Suprapubic skin (tissue), 4 donors: ENCODE measurements at places on chromosomes 11 and 22. TPM values are rescaled to one million over a fixed set of nuclear protein-coding genes. Genes with fewer than 3 reads are reported as not detected.
A peak's percentile ranks its signal among the peaks of the same experiment; 100 is the strongest.

DNA sequence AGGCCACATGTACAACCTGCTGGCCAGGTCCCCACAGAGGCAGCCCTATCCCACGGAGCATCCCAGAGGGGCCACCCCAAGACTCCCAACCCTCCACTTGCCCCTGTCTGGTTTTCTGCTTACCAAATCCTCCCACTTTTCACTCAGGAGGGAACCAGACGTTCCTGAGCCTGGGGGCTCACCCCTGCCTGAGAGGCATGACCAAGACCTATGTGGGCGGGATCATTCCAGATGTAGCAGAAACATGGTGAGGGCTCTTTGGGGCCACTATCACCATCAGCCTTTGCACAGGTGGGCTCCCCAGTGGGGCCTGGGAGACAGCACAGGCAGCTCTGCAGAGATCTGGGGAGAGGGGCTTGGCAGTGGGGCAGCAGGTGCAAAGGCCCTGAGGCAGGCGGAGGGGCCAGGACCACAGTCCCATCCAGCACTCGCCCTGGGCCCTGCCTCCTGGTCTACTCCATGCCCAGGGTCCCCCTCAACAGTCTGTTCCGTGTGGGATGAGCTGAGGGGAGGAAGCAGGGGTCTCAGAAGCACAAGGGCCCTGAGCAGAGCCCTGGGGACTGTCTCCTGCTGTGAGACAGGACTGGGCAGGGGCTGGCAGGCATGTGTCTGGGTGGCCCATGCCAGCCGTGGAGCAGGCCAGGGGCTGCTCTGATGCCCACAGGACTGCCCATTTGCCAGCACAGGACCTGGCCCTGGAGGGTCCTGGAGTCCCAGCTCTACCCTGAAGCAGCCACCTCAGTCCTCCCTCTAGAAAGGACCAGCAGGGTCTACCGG, 9.4 kb downstream of the PIM3 start:
- no peaks in the 10 kb centered on the region for H3K27me3 ChIP-seq
- H3K27ac ChIP-seq = peak overlapping the region; percentile 86

- no peaks in the 10 kb centered on the region for H3K4me1 ChIP-seq
- H3K27me3 ChIP-seq = no peaks in the 10 kb centered on the region
- no peak overlapping the region for H3K4me3 ChIP-seq
- H3K27ac ChIP-seq = no peak overlapping the region
- peak; percentile 37 for DNase-seq
These were observed 131.1 kb downstream of the CRYBB2 start for GRCh38 chr22:25350551-25350971.

- H3K36me3 ChIP-seq = no peaks in the 10 kb centered on the region
- peaks cover 2% of the 10 kb centered on the region for H3K4me1 ChIP-seq
- peak; percentile 34 for DNase-seq
- no peak overlapping the region for H3K4me3 ChIP-seq
- H3K27ac ChIP-seq = no peak overlapping the region
These were observed 515.1 kb downstream of the TBC1D22A start for GRCh38 chr22:47277531-47277930.

DNA sequence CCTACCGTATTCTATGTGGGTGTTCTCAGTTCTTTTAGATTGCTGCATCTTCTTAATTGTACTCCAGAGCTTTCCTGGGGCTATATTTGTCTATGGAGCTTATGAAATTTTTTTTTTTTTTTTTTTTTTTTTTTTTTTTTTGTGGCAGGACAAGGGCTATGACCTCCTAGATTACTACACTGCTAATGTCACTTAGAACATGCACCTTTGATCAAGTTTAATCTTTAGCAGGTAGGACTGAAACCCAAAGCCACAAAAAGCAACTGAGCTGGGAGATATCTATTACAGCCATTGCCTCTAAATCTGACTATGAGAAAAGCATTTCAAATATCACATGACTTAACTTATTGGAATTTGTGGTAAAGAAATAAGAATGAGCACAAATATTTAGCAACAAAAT, 21.7 kb upstream of the ABTB2 start:
- H3K36me3 ChIP-seq = no peaks in the 10 kb centered on the region
- H3K27ac ChIP-seq = no peak overlapping the region
- H3K4me1 ChIP-seq = no peaks in the 10 kb centered on the region
- H3K27me3 ChIP-seq = no peaks in the 10 kb centered on the region
- no peak overlapping the region for H3K4me3 ChIP-seq

DNA sequence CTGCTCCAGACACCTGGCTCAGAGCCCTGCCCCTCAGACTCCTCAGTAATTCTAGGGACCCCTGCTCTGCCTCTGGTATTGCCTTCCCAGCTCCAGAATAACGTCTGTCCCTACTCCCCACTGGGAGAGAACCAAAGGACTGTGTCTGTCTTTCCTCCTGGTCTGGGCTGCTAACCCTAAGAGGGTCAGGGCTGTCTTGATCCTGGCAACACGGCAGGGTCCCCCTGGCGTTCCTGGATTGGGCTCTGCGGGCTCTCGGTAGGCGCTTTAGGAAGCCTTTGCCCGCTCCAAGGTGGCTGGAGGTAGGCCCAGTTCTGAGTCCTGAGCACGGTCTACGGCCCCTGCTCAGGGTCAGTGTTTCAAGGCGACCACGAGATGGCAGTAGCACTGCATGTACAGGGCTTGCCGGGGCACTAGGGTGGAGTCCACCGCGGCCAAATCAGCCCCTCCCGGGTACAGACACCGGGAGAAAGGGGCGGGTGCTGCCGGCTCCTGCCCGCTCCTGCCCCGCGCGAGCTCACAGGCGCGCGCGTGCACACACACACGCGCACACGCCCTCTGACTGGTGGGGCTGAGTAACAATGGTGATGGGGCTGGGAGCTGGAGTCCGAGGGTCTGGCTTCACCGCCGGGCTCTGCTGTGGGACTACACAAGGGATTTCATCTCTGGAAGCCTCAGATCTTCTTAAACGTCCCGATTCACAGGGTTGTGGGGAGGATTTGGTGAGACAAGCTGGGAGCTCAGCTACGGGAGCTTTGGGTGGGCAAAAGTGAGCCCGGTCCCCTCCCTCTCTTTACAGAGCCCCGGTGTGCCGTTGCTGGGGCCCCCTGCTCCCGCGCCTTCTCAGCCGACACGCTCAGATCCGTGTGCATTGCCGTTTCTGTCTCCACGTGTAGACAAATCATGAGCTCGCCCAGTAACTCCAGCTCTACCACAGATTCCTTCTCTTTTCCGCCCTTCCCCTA, 30.1 kb upstream of the HMOX1 start:
- DNase-seq = peak; percentile 95
- H3K27me3 ChIP-seq = no peaks in the 10 kb centered on the region
- H3K27ac ChIP-seq = peak overlapping the region; percentile 57
- peak overlapping the region; percentile 53 for H3K4me3 ChIP-seq
- peaks cover 38% of the 10 kb centered on the region for H3K4me1 ChIP-seq
- H3K36me3 ChIP-seq = peaks cover 26% of the 10 kb centered on the region

DNA sequence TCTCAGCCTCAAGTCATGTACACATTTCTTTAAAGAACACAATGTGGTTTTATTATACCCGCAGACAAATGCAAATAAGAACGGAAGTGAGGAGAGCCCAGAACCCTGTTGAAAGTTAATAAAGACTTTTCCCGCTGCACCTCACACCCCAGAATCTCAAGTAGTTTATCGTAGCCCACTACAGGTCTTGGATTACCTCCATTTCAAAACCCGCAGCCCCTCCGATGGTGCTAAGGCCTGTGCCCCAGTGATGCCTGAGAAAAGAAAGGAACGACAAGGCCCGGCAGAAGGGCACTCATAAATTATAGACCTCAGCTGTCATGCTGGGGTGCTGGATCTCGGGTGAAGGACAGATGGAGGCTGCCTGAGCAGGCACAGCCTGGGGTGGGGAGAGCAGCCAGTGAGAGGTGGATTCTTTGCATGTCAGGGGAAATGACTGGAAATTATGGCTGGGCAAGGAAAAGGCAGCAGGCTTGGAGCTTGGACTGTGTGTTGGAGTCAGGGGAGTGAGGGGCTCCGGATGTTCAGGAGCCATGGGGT, 354.1 kb downstream of the NTM start:
- no peaks in the 10 kb centered on the region for H3K36me3 ChIP-seq
- no peak overlapping the region for H3K27ac ChIP-seq
- H3K4me3 ChIP-seq = no peak overlapping the region
- H3K27me3 ChIP-seq = no peaks in the 10 kb centered on the region
- DNase-seq = no peak

DNA sequence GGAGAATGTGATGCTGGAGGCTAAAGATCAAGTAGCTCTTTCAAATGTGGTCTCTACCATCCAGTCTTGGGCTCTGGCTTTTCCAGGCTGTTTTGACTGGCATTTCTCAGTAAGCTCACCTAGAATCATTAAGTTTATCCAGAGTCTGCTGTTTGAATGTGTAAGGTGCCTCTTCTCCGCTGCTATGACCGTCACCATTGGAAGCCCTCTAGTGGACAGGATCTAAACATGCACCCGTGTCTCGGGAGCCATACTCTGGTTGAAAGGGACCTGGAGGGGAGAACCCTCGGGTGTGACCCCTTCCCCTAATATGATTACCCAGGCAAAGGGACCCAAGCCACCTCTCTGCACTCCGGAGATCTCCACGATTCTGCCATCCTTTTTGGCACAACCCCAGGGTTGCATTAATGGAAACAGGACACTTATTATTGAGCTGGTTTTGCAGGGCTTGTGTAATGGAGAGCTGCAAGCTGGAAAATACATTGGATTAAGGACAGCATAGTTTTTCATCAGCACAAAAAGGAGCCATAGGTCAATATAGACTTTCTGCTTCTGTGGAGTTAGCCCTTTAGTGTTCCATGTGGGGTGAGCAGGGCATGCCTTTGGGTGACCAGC, 191.0 kb upstream of the LARGE1 start:
- H3K4me3 ChIP-seq = no peak overlapping the region
- no peak for DNase-seq
- peaks cover 6% of the 10 kb centered on the region for H3K27me3 ChIP-seq
- no peaks in the 10 kb centered on the region for H3K36me3 ChIP-seq

DNA sequence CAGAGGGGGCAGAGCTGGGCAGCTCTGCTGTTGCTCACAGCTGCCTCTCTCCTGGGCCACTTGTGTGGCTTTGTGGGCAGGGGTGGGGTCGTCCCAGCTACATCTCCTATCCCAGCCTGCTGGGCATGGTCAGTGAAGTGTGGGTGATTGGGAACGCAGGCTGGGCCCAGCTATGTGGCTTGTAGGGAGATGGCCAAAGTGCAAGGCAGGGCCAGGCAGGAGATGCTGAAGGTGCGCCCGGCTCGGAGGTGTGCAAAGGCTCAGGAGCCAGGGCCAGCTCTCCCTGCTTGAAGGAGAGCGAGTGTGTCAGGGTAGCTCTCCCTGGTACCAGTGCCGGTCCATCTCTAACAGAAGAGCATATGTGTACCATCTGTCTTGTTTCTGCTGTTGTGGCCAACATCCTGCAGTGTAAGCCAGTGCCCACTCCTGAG, 8.4 kb upstream of the RANBP1 start:
- no peaks in the 10 kb centered on the region for H3K4me1 ChIP-seq
- no peak overlapping the region for H3K27ac ChIP-seq
- H3K36me3 ChIP-seq = peaks cover 85% of the 10 kb centered on the region
- no peak overlapping the region for H3K4me3 ChIP-seq
- no peaks in the 10 kb centered on the region for H3K27me3 ChIP-seq

DNA sequence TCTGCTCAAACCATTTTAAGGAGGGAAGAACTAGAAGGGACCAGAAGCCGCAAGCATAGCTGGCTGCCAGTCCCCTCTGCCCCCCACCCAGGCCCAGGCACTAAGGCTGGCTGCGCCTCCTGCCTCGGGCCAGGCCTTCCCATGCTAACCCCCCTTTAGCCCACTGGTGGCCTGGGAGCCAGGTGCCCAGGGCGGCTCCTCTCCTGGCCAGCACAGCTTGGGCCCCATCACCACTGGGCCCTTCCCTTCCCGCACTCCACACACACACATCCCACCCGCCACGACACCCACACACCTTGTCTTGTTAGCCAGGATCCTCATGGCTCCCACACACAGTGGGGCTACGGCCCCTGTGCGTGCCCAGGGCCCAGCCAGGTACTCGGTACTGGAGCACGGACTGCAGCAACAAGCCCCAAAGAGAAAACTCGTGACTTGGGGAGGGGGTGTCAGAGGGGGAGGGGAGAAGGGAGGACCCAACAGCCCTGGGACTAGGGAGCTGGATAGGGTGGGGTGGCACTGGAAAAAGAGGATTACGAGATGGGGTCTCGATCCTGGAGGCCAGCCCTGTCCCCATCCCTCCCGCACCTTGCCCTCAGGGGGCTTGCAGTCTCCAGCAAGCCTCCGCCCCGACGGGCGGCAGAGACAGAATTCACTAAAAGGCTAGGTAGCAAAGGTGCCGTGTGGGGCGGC, 16.0 kb downstream of the BCL9L start:
- H3K36me3 ChIP-seq = peaks cover 18% of the 10 kb centered on the region
- H3K27me3 ChIP-seq = no peaks in the 10 kb centered on the region
- H3K4me1 ChIP-seq = peaks cover 82% of the 10 kb centered on the region
- no peak for DNase-seq

GRCh38 chr11:62805961-62806441, 761 bp upstream of the NXF1 start:
- H3K4me3 ChIP-seq = peak overlapping the region; percentile 90
- DNase-seq = no peak
- H3K27ac ChIP-seq = peak overlapping the region; percentile 91
- peaks cover 32% of the 10 kb centered on the region for H3K4me1 ChIP-seq
- H3K36me3 ChIP-seq = peaks cover 24% of the 10 kb centered on the region

GRCh38 chr22:48599346-48599745, 1228.3 kb downstream of the BRD1 start:
- H3K27ac ChIP-seq = no peak overlapping the region
- H3K4me3 ChIP-seq = no peak overlapping the region
- H3K4me1 ChIP-seq = no peaks in the 10 kb centered on the region
- no peak for DNase-seq

DNA sequence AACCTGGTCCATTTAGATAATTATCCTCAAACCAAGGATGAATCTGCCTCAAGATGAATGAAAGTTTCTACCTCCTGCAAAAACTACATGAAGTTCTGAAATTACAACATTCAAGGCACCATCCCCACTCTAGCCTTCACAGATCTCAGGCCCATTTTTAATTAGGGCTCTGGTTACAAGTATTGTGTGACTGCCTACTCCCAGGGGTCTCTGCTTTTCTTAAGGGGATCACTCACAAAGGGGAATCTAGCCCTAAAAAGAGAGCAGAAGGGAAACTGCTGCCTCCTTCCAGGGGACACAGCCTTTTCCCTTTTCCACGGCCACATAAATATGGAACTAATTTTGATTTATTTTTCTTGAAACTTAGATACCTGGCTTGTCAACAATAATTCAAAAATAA, 17.4 kb upstream of the TMEM135 start:
- H3K27me3 ChIP-seq = no peaks in the 10 kb centered on the region
- no peak overlapping the region for H3K4me3 ChIP-seq
- no peak overlapping the region for H3K27ac ChIP-seq
- H3K36me3 ChIP-seq = no peaks in the 10 kb centered on the region
- no peak for DNase-seq
- H3K4me1 ChIP-seq = peaks cover 10% of the 10 kb centered on the region

DNA sequence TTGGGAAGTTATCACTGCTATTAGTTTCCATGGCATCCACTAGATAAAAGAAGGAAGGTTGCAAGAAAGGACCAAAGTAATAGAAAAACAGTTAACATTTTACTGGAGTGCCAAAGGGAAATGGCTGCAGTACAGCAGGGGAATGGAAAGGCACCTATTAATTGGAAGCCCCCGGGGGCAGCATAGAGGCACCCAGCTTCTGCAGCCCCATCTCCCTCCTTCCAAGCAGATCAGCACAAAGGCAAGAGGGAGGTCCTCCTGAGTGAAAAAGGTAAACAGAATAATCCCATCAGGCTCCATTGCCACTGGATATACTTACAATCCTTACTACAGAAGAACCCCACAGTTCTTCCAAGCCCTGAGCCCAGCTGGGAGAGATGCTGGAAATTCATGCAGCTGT, 887.1 kb downstream of the DLG2 start:
- no peak overlapping the region for H3K4me3 ChIP-seq
- H3K36me3 ChIP-seq = no peaks in the 10 kb centered on the region
- H3K27ac ChIP-seq = no peak overlapping the region
- H3K27me3 ChIP-seq = no peaks in the 10 kb centered on the region
- no peaks in the 10 kb centered on the region for H3K4me1 ChIP-seq

The SCGB1C1 gene
- total RNA-seq = not detected

The GRIK4 gene
- total RNA-seq = not detected

The SDHD gene
- 125 TPM for total RNA-seq

The CRYBA4 gene
- not detected for total RNA-seq

The BATF2 gene
- not detected for total RNA-seq

The P4HA3 gene
- not detected for total RNA-seq
